ENCODE measurements at places on chromosomes 3 and 15.

DNA sequence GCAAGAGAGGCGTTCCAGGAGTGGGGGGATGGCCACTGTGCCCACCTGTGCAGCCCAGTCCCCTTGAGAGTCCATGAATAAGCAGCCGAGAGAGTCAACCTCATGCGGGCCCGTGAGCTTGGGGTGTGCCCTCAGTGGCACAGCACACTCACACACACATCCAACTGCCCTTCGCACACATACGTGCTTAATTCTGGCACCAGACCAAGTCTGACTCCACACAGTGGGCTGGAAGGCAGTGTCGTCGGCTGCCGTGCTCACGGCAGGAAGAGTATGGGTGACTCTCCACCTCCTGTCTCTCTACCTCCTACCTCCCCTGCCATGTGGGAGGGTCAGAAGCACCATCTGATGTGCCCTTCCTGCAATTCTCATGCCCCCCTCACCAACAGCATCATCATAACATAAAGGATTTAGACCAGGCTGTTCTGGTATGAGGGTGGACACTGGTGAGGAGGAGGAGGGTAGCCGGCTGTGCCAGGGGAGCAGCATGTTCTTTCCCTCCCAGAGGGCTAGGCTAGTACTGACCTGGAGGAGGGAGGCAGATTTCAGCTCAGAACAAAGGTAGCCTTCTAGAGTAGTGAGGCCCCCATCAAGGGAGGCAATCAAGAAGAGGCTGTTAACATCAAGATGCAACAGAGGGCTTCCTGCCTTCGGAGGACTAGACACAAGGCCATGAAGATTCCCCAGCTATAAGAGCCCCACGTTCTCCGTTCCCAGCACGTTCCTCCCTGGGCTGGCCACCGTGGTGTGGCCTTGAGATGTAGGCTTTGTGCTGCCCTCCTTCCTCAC, 5.3 kb upstream of the STRA6 start:
- DNase-seq = no peak

GRCh38 chr15:45790325-45790943, 155.6 kb downstream of the SQOR start:
- DNase-seq = no peak

GRCh38 chr15:69498987-69499386, 46.4 kb downstream of the RPLP1 start:
- no peak for DNase-seq

- DNase-seq = no peak
Measured at GRCh38 chr15:47663101-47663500, 54.2 kb upstream of the SEMA6D start.

- DNase-seq = no peak
Measured at GRCh38 chr3:138768125-138768524, 66.6 kb downstream of the PIK3CB start.

GRCh38 chr3:74107451-74107850, 482.7 kb upstream of the PDZRN3 start:
- DNase-seq = no peak

GRCh38 chr3:46986782-46987310, 7.4 kb downstream of the NBEAL2 start:
- no peak for DNase-seq

DNA sequence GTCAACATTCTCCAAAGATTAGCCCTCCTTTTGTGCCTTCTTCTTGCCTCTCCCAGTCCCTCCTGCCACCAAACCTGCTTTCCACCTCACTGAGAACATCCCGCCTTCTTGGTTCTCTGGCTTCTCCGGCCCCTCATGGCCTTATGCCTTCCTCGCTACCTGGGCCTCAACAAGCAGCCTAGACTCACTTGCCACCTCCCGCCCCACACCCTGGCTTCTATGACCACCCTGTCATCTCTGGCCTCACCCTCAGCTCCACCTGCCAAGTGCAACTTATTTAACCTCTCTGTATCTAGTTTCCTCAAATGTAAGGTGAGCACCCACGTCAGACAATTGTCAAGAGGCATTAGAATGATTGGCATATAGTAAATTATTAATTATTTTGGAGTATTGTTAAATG, 68.8 kb upstream of the MEX3B start:
- DNase-seq = no peak

DNA sequence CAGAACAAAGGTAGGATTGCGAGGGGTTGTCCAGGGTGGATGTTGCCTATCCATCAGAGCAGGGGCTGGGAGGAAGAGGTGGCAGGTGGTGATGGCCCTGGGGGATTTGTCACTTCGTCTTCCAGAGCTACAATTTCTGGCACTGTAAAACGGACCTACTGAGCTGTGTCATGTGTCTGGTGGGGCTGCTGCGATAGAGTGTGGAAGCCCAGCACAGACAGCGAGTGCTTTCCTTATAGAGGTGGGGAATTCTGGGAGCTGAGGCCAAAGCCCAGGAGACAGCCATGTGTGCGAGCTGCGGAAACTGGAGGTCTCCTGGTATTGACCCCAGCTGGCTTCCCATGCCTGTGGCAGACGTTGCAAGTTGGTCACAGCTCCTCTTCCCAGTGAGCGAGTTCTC, 61.2 kb upstream of the SEC22A start:
- DNase-seq = peak; percentile 30

GRCh38 chr15:81018197-81018596, 17.5 kb downstream of the TLNRD1 start:
- no peak for DNase-seq

- no peak for DNase-seq
Measured at GRCh38 chr3:8491271-8492144, 10.1 kb upstream of the LMCD1 start.

DNA sequence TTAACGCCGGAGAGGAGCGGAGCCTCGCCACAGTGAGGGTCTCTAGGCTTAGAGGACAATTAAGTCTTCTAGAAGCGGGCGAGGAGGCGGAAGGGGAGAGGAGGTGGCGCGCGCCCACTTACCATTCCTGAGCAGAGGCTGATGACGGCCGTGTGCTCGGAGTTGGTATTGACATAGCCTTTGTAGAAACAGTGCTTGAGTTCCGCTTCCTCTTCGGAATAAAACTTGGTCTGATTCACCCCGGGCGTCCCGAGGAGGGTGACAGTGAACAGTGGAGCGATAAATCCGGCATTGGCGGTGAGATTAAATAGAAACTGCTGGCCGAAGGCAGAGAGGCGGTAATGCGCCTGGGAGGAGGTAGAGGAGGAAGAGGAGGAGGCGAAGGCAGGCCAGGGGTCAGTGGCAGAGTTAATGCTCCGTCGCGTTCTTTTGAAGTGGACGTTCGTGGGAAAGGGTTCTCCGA, 1.3 kb downstream of the ADAMTS9 start:
- DNase-seq = no peak

GRCh38 chr3:155179437-155179827, 99.3 kb downstream of the MME start:
- DNase-seq = no peak

Data from NCI-H2171 (cell line).